NCI-H1930 (cell line): ENCODE measurements at places on chromosomes 3 and 15.

- DNase-seq, result no peak
Observed at GRCh38 chr3:74352166-74352565, 262.3 kb downstream of the CNTN3 start.

GRCh38 chr3:120802916-120803315, 60.4 kb downstream of the GTF2E1 start:
- no peak for DNase-seq

DNA sequence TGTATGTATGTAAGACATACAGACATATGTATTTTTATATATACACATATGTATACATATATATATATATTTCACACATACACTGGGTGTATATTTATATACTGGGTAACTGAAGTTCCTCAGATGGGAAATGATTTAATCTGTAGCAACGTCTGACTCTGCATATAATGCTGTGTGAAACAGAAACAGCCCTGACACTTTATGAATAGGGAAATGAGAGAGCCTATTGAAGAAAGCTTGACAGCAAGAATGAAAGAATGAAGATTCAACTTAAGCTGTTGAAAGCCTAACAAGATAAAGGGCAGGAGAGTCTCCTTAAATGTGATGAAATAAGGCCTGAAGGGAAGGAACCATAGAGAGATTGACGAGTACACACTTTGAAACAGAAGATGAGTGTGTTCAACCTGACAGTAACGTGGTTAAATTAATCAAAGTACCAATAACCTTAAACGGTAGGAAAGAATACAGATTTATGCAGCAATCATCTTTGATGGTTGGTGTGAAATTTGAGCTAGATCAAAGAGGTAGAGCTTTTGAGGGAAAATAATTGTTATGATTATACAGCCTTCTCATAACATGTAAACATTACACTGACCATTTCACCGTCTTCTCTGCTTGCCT, 169.9 kb downstream of the MECOM start:
- DNase-seq, result no peak

- DNase-seq, result no peak
Observed at GRCh38 chr15:57611123-57611522, 19.4 kb downstream of the MYZAP start.

- DNase-seq, result no peak
Observed at GRCh38 chr15:79332824-79333510, 22.1 kb downstream of the TMED3 start.

GRCh38 chr15:42033214-42033873, 12.5 kb upstream of the PLA2G4E start:
- DNase-seq, result no peak

GRCh38 chr3:138935863-138936740, 10.8 kb downstream of the FOXL2 start:
- DNase-seq, result peak; percentile 8

GRCh38 chr3:111989061-111989678, 9.6 kb upstream of the TAGLN3 start:
- peak; percentile 39 for DNase-seq

DNA sequence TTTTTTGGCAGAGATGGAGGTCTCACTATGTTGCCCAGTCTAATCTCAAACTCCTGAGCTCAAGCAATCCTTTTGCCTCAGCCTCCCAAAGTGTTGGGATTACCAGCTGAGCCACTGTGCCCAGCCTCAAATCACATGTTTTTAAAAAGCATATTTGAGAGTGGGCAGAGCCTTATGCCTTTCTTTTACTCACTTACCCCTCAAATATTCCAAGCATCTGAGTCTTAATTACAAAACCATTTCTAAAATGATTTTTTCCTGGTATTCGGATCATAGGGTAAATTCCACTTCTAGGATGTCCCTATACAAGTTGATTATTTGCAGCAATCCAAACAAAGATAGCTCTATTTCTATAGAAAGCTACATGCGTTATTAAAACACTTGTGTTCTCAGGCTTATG, 106.1 kb downstream of the RFTN1 start:
- DNase-seq, result no peak

DNA sequence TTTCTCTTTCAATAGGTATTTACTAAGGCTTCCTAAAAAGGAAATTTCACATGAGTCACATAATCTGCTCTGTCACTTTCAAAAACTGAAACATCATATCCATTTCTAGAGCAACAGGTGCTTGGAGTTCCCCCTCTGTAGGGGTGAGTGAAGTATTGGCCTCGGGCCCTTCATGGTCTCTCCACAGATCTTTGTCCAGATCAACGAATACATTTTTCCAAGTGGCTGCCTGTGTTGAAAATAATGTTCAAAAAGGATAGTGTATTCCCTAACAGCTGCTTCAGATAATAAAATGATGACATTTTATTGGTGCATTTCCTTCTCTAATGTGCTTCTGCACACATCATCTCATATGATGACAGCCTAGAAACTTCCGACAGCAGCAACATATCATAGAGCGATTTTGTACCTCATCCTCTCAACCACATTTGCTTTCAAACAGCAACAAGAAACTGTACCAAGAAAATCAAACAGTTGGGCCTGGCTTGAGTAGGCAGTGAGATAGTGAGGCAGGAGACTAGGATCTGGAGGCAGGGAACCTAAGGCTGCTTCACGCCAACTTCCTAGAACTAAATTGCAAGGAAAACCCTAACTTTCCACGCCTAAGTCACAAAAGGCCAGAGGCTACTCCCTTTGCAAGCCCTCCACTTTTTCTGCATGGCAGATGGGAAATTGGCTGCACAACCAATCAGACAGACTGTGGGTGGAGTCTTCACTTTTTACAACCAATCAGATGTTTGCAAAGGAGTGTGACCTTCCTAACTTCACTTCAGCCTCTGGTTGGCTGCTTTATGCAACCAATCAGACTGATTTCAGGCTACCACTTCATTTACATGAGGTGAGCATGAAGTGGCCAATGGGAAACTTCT, 340.2 kb downstream of the LRRC3B start:
- DNase-seq, result no peak

- DNase-seq, result no peak
Observed at GRCh38 chr3:58237941-58238681, 519 bp downstream of the ABHD6 start.
